ENCODE measurements at places on chromosomes 4 and X.

DNA sequence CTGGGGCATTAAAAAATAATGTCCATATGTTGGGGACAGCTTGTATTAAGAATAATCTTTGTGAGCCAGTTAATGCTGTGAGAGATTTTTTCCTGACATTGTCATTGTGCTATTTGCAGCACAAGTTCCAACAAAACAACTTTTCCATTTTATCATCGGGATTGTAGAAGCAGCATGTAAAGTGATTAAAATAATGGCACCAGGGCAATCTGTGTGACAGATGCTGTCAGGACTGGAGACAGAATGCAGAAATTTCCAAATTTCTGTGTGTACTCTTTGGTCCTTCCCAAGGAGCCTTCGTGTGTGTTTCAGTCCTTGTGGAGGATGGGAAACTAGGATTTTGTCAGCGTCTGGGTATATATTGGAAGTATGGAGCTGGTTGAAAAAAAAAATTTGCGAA is 101.5 kb upstream of the LIMCH1 start:
- DNase-seq, result no peak

- DNase-seq, result no peak
Measured at GRCh38 chr4:76539979-76540378, 105.0 kb downstream of the SHROOM3 start.

DNA sequence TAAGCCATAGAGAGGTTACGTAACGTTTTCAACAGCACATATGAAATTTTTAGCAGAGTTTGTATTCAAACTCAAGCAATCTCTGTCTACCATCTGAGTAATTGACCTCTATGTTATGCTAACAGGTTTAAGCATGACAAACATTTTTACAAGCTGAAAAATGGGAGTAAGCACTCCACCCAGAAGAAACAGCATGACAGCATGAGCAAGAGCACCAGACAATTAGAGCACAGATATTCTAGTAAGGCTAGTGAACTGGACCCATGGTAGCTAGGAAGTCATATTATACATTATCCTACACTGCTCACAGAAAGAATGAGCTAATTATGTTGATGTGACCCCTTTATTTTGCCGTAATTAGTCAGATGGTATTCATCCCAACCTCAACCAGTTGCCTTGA is 200.5 kb downstream of the PABPC4L start:
- no peak for DNase-seq

DNA sequence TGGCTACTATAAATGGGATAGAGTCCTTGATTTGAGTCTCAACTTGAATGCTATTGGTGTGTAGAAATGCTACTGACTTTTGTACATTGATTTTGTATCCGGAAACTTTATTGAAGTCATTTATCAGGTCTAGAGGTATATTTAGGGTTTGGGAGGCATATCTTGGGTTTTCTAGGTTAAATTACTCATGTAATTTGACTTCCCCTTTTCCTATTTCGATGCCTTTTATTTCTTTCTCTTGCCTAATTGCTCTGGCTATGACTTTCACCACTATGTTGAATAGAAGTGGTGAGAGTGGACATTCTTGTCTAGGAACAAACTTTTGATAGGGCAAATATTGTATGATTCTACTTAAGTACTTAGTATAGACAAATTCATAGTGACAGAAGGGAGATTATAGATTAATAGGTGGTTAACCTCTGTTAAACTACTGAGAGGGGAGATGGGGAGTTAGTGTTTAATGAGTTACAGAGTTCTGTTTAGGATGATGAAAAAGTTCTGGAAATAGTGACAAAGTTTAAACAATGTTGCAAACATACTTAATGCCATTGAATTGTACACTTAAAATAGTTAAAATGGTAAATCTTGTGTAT is 22.8 kb upstream of the HSPA4L start:
- no peak for DNase-seq

DNA sequence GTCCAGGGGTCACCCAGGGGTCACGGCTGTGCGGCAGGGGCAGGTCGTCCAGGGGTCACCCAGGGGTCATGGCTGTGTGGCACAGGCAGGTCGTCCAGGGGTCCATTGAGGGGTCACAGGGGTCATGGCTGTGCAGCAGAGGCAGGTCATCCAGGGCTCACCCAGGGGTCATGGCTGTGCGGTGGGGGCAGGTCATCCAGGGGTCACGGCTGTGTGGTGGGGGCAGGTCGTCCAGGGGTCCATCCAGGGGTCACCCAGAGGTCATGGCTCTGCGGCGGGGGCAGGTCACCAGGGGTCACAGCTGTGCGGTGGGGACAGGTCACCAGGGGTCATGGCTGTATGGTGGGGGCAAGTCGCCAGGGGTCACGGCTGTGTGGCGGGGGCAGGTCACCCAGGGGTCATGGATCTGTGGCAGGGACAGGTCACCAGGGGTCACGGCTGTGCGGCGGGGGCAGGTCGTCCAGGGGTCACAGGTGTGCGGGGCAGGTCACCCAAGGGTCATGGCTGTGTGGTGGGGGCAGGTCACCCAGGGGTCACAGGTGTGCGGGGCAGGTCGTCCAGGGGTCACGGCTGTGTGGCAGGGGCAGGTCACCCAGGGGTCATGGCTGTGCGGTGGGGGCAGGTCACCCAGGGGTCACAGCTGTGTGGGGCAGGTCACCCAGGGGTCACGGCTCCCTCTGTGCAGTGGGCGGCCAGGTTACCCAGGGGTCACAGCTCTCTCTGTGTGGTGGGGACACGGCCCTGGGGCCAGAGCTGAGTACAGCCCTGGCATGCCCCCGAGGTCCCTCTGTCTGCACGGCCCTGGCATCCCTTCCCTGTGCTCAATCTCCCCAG is 16.0 kb downstream of the ATP5ME start:
- DNase-seq, result no peak

DNA sequence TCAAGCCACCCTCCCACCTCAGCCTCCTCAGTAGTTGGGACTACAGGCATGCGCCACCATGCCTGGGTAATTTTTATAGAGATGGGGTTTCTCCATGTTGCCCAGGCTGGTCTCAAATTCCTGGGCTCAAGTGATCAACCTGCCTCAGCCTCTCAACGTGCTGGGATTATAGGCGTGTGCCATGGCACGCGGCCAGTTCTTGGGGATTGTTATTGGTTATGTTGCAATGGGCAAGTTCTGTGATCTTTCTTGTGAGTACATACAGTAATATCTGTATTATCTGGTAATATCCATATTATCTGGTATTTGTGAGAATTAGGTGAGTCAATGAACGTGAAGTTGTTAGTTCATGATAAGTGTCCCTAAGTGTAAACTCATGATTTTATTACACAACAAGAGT is 90.3 kb upstream of the TBL1X start:
- no peak for DNase-seq

DNA sequence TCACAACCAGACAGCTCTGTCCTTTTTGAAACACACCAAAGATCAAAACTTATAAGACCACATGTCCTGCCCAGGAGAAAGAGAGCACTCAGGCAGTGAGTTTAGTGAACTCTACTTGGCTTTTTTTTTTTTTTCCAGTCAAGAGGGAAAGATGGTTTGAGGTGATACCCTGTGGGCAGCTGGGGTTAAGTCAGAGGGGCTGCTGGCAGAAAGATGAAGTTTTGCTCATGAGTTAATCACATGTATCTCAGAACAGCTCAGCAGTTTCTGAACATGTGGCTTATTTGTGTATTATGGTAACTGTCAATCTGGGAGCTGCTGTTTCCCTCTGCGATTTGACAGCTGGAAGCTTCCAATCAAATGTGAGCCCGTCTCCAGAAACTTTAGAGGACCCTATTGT is 56.4 kb upstream of the MAP3K15 start:
- no peak for DNase-seq

DNA sequence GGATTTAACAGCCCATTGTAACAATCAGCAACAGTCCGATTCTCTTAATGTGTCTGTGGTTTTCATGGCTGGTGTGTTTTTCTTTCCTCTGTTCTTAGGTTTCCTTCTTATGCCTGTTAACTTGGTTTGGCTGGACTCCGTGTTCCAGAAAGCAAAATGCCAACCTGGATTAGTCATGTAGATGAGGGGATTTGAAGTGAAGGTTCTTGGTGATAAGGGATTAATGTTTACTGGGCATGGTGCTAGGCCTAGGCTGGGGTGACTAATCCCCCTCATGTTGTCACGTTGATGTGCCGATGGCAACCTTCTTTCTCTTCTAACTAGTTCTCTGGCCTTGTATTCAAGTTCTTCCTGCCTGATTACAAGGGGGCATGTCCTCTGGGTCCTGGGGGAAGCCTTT is 85.9 kb downstream of the REPS2 start:
- DNase-seq, result no peak

DNA sequence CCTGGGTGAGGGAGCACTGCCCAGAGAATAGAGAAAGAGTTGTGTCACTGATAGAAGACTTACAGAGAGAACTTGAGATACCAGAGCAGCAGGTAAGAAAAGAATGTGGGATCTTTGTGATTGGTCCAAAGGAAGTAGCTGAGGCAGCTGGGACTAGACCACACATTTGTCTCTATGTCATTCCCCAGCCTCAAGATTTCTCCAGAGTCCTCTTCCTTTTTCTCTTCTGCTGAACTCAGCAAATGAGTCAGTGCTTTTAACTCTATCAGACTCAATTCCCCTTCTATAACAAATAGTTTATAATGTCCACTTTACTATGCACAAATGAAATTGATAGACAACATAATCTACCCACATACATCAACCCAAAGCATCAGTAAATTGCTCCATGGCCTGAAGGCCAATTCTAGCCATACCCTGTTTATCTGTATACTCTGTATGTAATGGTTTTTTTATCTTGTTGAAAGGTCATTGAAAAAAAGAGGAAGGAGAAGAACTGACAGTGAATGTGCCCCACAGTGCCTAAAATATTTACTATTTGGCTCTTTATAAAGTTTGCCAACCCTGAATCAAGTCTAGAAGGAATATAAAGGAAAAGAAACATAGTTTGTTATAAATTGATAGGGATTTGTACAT is 38.2 kb downstream of the ETDC start:
- DNase-seq, result no peak

- no peak for DNase-seq
Measured at GRCh38 chr4:27414887-27415731, 554.5 kb downstream of the STIM2 start.

- DNase-seq, result no peak
Measured at GRCh38 chrX:118355225-118355920, 9.5 kb downstream of the WDR44 start.

DNA sequence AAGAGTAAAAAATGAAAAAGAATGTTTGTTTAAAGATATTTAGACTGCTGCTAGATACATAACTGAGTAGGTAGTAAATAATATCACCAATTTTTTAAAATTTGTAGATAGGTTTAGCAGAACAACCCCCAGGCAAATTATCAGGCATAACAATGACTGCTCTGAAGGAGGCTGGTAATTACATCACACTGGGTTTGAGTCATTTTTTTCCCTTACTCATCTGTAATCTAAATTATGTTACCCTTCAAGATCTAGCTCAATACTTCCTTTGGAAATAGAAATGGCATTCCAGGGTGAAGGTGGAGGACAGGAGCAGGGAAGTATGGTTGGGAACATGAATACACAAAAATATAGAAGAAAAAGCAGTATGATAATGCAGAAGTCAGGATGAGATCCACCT is 431.6 kb upstream of the MAOA start:
- no peak for DNase-seq

DNA sequence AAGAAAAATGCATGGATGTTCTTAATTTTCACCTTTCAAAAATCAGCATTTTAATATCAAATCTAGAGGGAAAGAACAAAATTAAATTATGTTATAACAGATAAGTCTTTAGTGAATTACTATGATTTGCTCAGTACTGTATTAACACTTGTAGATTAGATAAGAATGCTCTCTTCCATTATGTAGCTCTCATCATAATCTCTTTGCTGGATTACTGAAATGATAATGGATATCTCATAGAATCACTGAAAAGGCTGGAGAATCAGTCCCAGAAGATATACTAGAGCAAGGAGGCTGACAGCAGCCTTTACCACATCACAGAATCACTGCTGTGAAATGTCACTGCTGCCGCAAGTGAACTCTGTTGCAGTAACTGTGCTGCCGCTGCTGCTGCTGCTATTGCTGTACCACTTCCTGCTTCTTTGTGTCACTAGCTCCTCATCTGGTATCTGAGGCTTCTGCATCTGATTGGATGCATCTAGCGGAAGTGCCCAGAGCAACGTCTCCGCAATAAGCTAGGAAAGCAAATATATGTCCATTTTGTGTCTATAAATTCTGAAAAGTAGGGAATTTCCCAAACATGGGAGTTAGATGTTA is 738.2 kb downstream of the ADGRL3 start:
- DNase-seq, result peak; percentile 69

DNA sequence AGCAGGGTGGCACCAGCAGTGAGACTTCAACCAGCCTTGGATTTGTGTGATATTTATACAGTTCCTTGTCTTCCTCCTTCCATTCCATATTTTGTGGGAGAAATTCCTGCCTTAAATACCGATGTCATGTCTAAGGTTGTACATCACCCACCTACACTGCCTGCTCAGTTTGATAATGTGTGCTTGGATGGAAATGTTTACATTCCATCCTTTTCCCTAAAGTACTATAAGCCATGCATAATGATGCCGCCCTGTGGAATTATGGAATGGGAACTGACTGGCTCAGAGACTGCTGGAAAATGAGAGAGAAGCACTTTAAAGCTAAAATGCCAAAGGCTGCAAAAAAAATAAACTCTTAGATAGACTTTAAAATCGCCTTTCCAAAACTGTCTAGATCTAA is 11.3 kb upstream of the GLUD2 start:
- DNase-seq, result no peak

All from SK-N-DZ (cell line).